ENCODE measurements at places on chromosomes 5 and 9.

DNA sequence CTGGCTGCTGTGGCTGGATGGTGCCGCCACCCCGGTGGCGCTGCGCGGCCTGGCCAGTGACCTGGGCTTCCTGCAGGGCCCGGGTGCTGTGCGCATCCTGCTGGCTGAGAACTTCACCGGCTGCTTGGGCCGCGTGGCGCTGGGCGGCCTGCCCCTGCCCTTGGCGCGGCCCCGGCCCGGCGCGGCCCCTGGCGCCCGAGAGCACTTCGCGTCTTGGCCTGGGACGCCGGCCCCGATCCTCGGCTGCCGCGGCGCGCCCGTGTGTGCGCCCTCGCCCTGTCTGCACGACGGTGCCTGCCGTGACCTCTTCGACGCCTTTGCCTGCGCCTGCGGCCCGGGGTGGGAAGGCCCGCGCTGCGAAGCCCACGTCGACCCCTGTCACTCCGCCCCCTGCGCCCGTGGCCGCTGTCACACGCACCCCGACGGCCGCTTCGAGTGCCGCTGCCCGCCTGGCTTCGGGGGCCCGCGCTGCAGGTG, 17.5 kb downstream of the CRB2 start:
- no peak for DNase-seq

DNA sequence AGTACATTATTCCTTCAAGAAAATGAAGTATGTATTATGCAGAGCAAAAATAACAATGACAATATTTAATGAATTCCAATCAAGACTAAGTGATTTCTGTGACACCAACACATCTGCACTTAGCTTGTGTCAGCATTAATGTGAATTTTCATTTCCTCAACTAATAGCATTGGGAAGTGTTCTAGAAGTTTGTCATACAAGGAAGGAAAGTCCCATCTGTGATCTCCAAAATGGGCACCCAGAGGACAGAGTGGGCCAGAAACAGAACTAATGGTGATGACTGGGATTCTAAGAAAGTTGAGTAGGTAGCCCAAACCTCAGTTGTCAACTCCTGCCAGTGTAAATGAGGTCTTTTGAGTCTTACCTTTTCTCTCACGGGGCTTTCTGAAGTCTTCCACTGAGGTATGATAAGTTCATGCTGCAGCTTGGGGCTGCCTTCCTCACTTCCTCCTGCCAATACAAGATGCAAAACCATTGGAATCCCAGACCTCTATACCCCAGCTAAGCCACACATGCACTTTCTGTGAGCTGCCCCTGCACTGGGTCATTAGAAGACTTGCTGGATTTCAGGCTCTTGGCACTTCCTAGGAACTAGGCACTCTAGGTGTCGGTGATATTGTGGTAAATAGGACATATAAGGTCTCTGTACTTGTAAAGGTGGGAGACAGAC, 4.9 kb downstream of the ADAM19 start:
- DNase-seq = no peak

DNA sequence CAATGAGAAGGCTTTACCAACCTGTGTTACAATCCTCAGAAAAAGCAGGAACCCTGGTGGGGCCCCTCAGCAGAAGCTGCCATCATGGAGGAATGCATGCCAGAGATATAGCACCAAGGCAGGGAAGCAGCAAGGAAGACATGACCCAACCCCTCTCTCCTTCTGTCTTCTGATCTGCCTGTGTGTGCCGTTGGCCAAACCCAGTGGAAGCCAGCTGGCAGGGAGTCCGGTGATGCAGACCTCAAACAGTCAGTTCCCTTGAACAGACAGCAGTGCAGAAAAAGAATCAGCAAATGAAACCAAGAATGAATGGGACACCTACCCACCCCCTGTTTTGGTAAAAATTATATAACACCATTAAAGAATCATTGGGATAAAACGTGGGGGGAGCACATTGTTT, 234.2 kb downstream of the ZNF608 start:
- DNase-seq = peak; percentile 29

DNA sequence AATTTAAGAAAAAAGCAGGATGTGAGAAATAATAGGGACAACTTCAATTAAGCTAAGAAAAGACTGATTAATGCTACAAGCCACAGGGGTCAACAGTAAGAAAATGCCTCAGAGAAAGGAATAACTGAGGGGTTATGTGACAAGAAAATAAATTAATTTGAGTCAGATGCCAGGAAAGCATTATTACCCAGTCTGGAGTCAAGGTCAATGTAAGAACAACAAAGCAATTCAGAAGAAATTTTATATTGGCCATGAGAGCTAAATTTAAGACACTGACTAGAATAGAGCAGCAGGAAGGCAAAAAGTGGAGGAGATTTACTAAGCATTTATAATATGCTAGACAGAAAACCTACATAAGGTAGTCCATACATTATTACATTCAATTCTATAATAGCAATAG, 73.5 kb downstream of the CDH10 start:
- DNase-seq = no peak

DNA sequence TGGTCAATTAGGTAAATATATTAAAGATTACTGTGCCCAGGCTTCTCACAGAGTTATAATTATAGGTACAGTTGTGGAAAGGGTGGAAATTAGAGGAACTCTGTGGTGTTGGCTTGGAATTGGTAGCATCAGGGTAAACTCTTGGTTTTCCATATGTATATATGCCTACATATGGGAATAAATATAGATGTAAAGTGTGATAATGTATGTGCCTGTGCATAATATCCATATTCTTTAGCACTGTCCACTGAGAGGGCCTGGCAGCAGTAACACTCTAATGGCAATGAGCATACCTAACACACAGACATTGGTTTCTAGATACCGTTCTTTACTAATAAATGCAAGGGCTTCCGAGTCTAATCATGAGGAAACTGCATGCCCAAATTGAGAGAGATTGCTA, 4.0 kb upstream of the PTPDC1 start:
- DNase-seq = no peak

All from astrocyte of the cerebellum (primary cell).